GM13977 (cell line): ENCODE measurements at places on chromosomes 13 and 19.
A peak's percentile ranks its signal among the peaks of the same experiment; 100 is the strongest.

DNA sequence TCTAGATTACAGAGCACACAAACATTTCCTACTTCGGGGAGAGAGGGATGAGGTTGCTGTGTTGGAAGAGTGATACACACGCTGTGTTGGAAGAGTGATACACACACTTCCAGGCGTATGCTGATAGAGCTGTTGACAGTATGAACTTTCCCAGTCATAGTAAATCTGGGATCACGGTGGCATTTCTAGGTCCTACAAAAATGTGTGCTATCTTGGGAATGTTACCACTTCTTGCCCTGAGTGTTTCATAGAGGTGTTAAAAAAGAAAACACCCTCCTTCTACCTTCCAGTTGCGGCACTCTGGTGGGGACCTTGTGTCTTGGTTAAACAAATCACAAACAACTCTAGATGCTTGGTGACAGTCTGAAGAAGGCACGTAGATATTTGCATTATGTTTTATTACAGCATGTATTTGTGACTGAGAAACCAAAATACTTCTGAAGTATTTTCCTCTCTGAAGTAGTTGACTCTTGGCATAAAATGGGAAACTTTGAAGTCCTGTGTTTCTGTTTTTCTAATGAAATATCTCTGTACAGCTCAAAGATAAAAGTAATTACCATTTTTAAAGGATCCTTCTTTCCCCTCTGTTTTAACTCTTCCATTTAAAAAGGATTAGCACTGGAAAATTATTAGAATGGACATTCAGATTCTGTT lies 52.5 kb downstream of the ARHGAP35 start:
- no peak for DNase-seq

DNA sequence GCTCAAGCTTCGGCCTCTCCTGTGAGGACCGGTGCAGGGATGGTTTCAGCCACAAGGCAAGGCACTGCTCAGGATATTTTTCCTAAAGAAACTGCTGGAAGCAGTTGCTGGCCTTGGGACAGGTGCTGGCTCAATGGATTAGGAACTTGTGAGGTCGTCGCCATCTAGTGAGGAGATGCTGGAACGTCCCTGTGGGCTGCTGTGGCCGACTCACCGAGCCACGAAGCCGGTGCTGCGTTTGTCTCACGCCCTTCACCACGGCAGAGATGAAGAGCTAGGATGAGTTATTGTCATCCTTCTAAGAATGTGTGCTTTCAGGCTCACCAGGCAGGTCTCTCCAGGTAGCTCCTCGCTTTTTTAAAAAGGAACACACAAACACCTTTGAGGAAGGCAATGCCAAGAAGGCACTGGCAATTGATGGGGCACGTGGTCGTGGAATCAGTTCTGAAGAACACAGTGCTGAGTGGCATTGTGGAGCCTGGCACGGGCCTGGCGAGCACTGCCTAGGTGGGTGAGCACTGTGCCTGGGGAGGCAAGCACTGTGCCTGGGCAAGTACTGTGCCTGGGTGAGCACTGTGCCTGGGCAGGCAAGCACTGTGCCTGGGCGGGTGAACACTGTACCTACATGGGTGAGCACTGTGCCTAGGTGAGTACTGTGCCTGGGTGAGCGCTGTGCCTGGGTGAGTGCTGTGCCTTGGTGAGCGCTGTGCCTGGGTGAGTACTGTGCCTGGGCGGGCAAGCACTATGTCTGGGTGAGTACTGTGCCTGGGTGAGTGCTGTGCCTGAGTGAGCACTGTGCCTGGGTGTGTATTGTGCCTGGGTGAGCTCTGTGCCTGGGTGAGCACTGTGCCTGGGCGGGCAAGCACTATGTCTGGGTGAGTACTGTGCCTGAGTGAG lies 140.4 kb downstream of the TEX29 start:
- no peak for DNase-seq

- DNase-seq: no peak
These were observed 7.5 kb downstream of the DNM2 start for GRCh38 chr19:10725415-10725814.

DNA sequence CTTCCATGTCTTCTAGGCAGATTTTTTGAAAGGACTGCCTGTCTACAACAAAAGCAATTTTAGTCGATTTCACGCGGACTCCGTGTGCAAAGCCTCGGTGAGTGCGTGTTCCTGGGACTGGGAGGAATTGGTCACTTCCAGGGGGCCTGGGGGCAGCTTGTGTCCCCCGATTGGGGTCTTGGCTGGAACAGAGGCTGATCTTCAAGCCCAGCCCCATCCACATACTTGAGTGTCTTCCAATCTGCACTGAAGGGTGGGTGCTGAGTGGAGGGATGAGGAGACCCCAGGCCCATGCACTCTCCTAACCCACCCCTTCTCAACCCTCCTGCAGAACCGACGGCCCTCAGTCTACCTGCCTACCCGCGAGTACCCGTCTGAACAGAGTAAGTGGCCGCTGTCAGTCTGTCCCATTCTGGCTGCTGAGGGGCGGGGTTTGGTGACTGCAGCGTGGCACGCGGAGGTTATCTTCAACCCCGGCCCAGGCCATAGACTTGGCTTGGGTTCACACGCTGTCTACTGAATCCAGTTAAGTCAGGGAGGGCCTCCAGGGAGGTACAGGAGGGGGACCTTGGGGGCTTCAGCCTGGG lies 4.7 kb downstream of the DDA1 start:
- DNase-seq: no peak

DNA sequence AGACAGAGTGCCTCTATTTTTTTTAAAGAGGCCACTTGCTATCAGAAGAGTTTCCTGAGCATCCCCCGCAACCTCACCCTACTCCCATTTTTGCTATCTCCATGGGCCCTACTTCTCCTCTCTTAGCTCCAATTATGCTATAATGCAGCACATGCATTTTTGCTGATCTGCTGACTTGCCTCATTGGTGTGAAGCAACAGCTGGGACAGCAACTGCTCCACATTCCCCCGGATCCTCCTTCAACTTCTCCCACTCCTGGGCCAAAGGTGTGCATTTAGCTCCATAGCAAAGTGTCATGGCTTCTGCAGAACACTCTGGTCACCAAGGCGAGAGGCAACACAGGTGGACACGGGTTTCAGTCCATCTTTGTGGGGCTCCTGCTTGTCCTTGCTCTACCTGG lies 56.7 kb upstream of the USP29 start:
- no peak for DNase-seq

GRCh38 chr13:113489549-113490495 lies 689 bp downstream of the DCUN1D2 start:
- peak; percentile 70 for DNase-seq

- DNase-seq: no peak
These were observed 156.2 kb downstream of the SIPA1L3 start for GRCh38 chr19:38062959-38063761.

DNA sequence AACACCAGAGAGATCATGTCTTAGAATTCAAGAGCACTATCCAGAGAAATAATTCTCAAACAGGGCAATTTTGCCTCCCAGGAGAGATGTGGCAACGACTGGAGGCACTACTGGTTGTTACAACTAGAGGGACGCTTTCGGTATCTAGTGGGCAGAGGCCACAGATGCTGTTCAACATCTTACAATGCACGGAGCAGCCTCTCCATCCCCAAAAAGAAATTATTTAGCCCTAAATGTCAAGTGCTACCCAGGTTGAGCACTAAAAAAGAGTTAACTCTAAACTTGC lies 78.6 kb downstream of the ABCC4 start:
- no peak for DNase-seq

DNA sequence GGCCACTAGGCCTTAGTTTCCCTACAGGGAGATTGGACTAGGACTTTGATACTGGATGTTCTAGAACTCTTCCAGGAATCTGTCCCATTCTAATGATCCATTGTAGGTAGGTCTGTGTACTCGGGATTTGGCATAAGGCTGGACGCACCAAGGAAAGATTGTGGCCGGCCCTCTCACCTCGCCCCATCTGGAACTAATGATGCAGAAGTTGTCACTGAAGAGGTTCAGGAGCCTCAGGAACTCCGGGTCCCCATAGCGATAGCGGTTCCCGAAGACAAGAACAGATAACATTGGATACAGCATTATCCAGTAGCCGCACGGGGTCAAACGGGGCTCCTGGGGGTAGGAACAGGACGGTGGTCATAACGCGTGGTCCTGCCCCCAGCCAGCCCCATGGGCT lies 11.2 kb downstream of the EGLN2 start:
- DNase-seq: no peak

GRCh38 chr19:39823686-39824085 lies 10.3 kb downstream of the DYRK1B start:
- no peak for DNase-seq

DNA sequence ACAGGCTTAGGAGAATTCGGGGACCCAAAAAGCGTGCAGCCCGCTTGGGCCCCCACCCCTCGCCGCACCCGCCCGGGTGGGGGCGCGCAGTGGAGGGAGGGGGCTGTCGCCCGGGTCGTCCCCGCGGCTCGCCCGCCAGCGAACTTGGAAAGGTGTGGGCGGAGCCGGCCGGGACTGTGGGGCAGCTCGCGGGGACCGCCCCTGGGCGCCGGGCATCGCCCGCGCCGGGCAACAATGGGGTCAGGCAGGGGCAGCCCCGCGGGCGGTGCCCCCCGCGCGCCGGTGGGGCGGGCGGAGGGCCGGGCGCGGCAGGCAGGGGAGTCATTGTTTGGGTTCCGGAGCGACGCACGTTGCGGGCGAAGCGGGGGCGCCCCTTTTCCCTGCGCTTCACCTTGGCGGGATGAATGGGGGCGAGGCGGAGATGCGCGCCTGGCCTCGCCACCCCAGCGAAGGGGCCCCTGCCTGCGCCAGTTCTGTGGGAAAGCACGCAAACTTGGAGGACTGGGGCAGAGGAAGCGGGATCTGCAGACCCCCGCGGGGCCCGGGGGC lies 647 bp upstream of the KLF12 start:
- peak; percentile 55 for DNase-seq

- no peak for DNase-seq
These were observed 520.1 kb downstream of the SUCLA2 start for GRCh38 chr13:47480951-47481350.
